Upper lobe of left lung (tissue), 6 donors: ENCODE measurements at places on chromosomes 7 and 10. TPM values are rescaled to one million over a fixed set of nuclear protein-coding genes. Genes with fewer than 3 reads are reported as not detected.

The SEC61G gene
- total RNA-seq = 83.5 TPM

The ACBD7 gene
- 0.46 TPM for total RNA-seq

The LEP gene
- not detected for total RNA-seq

- DNase-seq = no peak
These were observed 314.7 kb downstream of the PLXNA4 start for GRCh38 chr7:132261327-132262159.
